GM12878 (cell line): ENCODE measurements at places on chromosomes 6 and 20. TPM values are rescaled to one million over a fixed set of nuclear protein-coding genes. Genes with fewer than 3 reads are reported as not detected.
A peak's percentile ranks its signal among the peaks of the same experiment; 100 is the strongest.

The WFDC2 gene
- not detected in 2 replicates for total RNA-seq

The SMIM13 gene
- 6.6 and 8.5 TPM in 2 replicates for total RNA-seq

DNA sequence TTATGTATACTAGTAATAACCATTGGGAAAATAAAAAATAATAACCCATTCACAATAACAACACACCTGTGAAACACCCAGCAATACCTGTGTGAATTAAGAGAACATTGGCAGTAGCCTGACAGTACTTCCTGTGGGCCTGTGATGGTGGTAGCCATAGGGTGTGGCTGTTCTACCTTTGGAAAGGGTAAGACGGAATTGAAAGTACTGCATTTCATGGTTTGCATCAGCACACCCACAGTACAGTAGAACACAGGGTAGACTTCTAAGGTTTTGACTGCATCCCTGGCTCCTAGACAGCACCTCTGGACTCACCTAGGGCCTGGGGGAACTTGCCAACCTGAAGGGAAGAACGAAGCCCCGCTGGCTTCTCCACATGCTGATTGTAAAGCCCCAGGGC lies 279.8 kb downstream of the HTR1B start:
- no peaks in the 10 kb centered on the region for H3K36me3 ChIP-seq
- H3K4me1 ChIP-seq = no peaks in the 10 kb centered on the region
- H3K27ac ChIP-seq = no peak overlapping the region
- H3K4me3 ChIP-seq = no peak overlapping the region
- H3K27me3 ChIP-seq = no peaks in the 10 kb centered on the region

- H3K27me3 ChIP-seq = no peaks in the 10 kb centered on the region
- DNase-seq = no peak
- no peaks in the 10 kb centered on the region for H3K36me3 ChIP-seq
These were observed 237.8 kb upstream of the SGK1 start for GRCh38 chr6:134555672-134556071.

- no peaks in the 10 kb centered on the region for H3K36me3 ChIP-seq
- no peaks in the 10 kb centered on the region for H3K4me1 ChIP-seq
- H3K27me3 ChIP-seq = no peaks in the 10 kb centered on the region
- H3K4me3 ChIP-seq = no peak overlapping the region
- no peak overlapping the region for H3K27ac ChIP-seq
These were observed 33.9 kb upstream of the KIF13A start for GRCh38 chr6:18021166-18021850.

The RSPH4A gene
- total RNA-seq = 0.13 and 0.28 TPM in 2 replicates

The SPATS1 gene
- total RNA-seq = not detected in 2 replicates

DNA sequence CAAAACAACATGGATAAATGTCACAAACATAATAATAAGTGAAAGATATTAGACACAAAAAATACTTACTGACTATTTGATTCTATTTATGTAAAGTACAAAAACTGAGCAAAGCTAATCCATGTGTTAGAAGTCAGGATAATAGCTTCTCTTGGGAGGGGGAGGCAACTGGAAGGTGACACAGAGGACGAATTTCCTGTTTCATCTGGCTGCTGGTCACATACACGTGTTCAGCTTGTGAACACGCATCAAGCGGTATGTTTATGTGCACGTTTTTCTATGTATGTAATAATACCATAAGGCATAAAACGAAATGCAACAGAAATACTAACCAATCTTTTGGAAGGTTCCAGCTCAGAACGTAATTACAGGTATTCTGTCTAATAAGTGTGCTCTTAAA lies 54.3 kb downstream of the MKKS start:
- H3K4me3 ChIP-seq = no peak overlapping the region
- H3K4me1 ChIP-seq = no peaks in the 10 kb centered on the region
- H3K27me3 ChIP-seq = no peaks in the 10 kb centered on the region
- H3K36me3 ChIP-seq = no peaks in the 10 kb centered on the region
- no peak for DNase-seq
- H3K27ac ChIP-seq = no peak overlapping the region

GRCh38 chr6:168067081-168067759 lies 11.8 kb downstream of the FRMD1 start:
- no peaks in the 10 kb centered on the region for H3K36me3 ChIP-seq
- H3K27me3 ChIP-seq = no peaks in the 10 kb centered on the region

- no peak overlapping the region for H3K27ac ChIP-seq
- no peak for DNase-seq
- no peaks in the 10 kb centered on the region for H3K27me3 ChIP-seq
- peaks cover 19% of the 10 kb centered on the region; the same call in 1 of the 2 replicates for H3K36me3 ChIP-seq
These were observed 22.1 kb downstream of the MRPL14 start for GRCh38 chr6:44105146-44105545.

- no peaks in the 10 kb centered on the region for H3K4me1 ChIP-seq
- no peak for DNase-seq
- 0 out of 2 replicates have a peak, but pooled peaks cover 1% of the 10 kb centered on the region for H3K27me3 ChIP-seq
- no peaks in the 10 kb centered on the region for H3K36me3 ChIP-seq
- no peak overlapping the region for H3K27ac ChIP-seq
- H3K4me3 ChIP-seq = no peak overlapping the region
These were observed 65.1 kb downstream of the ALDH8A1 start for GRCh38 chr6:134884752-134885151.

The PGC gene
- total RNA-seq = 0.26 and 1.2 TPM in 2 replicates

DNA sequence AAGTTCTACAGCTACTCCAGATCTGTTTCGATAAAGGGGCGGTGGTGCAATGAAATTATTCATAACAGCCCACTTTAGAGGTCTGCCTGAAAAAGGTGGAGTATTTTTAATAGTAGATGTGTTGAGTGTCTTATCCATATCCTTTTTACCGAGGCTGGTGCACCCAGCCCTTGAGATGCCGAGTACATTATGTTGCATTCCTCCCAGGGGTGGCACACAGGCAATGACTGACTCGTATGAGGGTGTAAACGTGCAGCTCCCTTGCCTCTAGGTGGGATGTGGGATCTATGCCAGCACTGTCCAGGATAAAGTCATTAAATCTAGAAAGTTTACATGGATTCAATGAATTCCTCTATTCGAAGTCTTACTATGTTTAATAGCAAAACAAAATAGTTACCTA lies 355.6 kb downstream of the PLCB1 start:
- no peaks in the 10 kb centered on the region for H3K36me3 ChIP-seq
- no peak for DNase-seq
- no peak overlapping the region for H3K4me3 ChIP-seq
- no peaks in the 10 kb centered on the region for H3K4me1 ChIP-seq
- no peak overlapping the region for H3K27ac ChIP-seq

DNA sequence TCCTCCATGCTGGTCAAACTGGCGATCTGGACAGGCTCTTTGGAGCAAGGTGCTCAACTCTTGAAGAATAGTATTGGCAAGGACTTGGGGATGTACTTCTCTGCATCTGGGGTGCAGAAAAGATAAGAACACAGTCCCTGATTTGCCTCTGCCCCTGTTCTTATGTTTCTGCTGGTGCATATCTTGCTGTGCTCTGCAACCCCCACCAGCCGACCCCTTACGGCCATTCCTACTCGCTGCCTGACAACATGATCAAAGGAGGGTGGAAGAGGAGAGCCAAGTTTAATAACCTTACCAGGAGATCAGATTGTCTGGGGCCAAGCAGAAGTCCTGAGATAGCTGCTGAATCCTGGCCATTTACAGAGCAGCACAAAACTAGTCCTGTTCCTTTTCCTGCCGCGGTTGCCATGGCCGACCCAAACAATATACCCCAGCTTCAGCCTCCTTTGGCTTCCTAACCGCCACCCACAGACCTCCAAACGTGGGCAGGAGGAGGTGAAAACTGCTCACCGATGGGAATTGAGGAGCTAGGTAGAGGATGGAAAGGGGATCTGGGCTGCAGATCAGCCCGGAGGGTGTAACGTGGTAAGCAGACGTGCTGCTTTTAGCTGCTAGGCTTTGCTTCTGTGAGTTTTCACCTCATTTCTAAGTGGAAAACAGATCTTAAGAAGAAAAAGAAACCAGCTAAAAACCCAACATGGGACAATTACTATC lies 60.9 kb downstream of the ATXN1 start:
- H3K4me3 ChIP-seq = no peak overlapping the region
- no peak for DNase-seq
- H3K27me3 ChIP-seq = no peaks in the 10 kb centered on the region
- no peaks in the 10 kb centered on the region for H3K36me3 ChIP-seq

The CRISP3 gene
- total RNA-seq = not detected in 2 replicates

- H3K4me3 ChIP-seq = no peak overlapping the region
- H3K27ac ChIP-seq = no peak overlapping the region
- H3K36me3 ChIP-seq = no peaks in the 10 kb centered on the region
- no peak for DNase-seq
These were observed 132.3 kb upstream of the THEMIS start for GRCh38 chr6:128033156-128033555.

The POFUT1 gene
- 30.5 and 33.4 TPM in 2 replicates for total RNA-seq

DNA sequence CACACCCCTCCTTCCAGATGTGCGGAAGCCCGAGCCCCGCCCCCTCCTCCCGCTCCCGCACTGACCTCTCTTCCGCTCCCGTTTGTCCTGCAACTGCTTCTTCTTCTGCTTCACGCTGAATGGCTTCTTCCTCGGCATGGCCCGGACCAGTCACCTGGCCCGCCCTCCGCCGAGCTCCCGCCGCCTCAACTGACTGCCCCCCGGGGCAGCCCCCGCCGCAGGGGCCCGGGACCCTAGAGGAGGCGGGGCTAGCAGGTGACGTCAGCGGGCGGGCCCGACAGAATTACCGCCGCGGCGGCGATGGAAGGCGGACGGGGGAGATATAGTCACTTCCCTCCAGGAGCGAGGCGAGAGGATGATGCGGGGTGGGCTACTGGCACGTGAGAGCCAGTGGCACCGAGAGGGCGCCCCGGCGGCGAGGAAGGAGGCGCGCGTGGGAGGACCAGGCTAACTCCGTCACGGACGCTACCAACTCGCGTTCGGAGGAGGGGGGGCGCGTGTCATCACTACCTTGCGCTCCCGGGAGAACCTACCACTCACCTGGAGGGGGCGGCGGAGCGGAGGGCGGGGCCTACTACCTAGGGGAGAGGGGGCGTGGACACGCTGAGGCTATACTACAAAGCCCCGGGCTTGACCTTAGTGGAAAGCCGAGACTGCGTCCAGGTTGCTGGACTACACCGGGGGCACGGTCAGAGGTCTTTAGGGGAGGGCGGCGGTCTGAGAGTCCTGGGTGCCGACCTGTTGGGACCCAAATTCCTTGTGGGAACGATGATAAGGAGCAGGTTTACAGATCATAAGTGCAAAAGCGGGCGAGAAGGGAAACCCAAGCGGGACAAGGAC lies at the start of gene GNL1:
GNL1 (minus strand) TSS at position 424 of the 840 bp plus-strand sequence; CDS start at position 138, 286 bp downstream.
- no peaks in the 10 kb centered on the region for H3K27me3 ChIP-seq
- H3K27ac ChIP-seq = peak within 1 kb of the TSS; percentile 93
- H3K36me3 ChIP-seq = peaks cover 7% of the 10 kb centered on the region; the same call in 1 of the 2 replicates
- H3K4me1 ChIP-seq = peaks cover 8% of the 10 kb centered on the region; the same call in 1 of the 2 replicates

DNA sequence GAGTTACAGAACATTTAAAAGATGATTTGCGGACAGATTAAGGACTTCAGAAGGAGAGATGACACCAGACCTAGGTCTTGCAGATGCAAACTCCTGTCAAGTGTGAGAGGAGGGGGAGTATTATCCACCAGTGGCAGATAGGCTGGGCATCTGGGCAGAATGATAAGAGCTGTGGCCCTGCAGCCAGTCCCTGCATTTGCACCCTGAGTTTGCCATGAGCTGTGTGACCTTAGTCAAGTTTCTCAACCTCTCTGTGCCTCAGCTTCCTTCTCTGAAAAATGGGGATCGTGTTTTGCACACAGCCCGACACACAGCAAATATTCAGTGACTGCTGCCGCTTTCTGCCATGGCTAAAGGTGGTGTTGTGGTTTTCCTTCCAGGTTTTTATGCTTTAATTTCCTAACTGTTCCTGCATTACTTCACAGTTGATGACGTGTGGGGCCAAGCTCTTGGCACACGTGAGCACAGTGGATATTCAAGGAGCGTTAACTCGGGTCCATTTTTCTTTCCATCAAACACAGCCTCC lies 516.2 kb downstream of the CDH26 start:
- H3K36me3 ChIP-seq = no peaks in the 10 kb centered on the region
- no peaks in the 10 kb centered on the region for H3K4me1 ChIP-seq
- no peak overlapping the region for H3K4me3 ChIP-seq
- no peaks in the 10 kb centered on the region for H3K27me3 ChIP-seq
- DNase-seq = no peak
- no peak overlapping the region for H3K27ac ChIP-seq

The ACSS2 gene
- total RNA-seq = 28.1 and 36.5 TPM in 2 replicates

DNA sequence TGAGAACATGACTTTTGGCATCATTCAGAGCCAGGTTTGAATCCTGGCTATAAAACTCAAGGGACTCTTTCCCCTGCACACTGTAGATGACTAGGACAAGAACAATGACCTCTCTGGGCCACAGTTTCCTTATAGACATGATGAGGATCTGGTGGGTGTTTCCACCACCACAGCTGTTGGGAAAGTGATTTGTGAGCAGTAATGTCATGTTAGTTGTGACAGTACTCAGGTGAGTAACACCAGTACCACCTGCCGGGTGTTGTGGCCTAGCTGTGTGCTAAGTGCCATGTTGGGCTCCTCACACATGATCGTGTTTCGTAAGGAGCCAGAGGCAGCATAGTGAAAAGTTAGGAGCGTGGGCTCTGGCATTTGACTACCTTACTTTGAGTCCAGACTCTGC lies 24.1 kb downstream of the HM13 start:
- H3K27me3 ChIP-seq = no peaks in the 10 kb centered on the region
- no peak for DNase-seq
- H3K4me1 ChIP-seq = no peaks in the 10 kb centered on the region
- H3K36me3 ChIP-seq = peaks cover 34% of the 10 kb centered on the region

DNA sequence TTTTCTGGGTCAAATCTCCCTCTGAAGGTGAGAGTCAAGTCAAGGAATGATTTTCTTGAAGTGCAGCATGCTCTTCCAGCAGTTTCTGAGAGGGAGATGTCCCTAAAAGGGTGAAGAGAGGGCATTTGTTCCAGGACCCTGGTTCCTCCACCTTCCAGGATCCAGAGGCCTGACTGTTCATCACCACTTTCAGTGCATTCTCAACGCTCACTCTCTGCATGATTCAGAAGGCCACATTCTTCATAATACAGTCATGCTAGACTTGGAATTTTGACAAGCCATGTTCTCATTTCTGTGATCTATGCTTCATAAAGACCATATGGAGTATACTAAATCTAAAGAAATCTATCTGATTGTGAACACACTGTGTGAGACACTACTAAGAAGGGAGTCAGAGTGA lies 85.1 kb downstream of the PDE7B start:
- no peak overlapping the region for H3K27ac ChIP-seq
- H3K4me3 ChIP-seq = no peak overlapping the region
- no peak for DNase-seq
- H3K36me3 ChIP-seq = no peaks in the 10 kb centered on the region

DNA sequence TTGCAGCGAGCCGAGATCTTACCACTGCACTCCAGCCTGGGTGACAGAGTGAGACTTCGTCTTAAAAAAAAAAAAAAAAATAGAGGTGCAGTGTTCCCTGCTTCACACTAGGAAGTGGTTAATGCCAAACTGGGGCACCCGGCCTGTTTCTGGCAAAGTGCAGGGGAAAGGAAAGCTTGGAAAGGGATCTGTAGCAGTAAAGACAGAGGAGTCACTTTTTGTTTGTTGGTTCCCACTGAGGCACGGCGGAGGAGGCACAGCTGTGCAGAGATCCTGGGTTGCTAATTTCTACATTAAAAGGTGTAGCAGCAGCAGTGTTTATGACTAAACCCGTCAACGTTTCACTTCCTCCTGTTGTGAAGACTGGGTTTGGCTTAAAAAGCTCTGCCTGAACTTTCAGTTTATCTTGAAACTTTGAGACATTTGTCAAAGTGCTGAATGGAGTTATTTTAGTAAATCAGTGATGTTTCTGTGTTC lies 125.6 kb downstream of the CARMIL1 start:
- H3K36me3 ChIP-seq = no peaks in the 10 kb centered on the region
- peak overlapping the region; percentile 46; the same call in 1 of the 2 replicates for H3K4me3 ChIP-seq
- peak; percentile 90 for DNase-seq
- peaks cover 27% of the 10 kb centered on the region for H3K4me1 ChIP-seq
